ENCODE measurements at places on chromosomes 12 and 14. TPM values are rescaled to one million over a fixed set of nuclear protein-coding genes. Genes with fewer than 3 reads are reported as not detected.

SLC39A2 gene
- 0.36 TPM for total RNA-seq

PTPN21 gene
- total RNA-seq: 0.25 TPM

NEDD8 gene
- 201 TPM for total RNA-seq

NKX2-1 gene
- not detected for total RNA-seq

DNA sequence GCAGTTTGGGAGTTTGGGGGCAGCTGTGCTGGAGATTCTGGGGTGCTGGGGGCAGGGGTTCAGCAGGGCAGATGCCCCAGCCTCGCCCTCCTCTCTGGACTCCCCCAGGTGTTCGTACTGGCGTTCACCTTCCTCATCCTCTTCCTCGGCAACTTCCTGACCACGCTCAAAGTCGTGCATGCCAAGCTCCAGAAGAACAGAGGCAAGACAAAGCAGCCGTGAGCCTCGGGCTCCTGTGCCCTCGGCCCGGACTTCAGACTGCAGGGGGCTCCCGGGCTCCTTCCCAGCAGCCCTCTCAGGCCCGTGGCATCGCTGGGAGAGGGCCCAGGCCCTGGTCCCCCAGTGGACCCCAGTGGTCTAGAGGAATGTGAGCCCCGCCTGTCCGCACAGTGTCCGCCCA lies 18.0 kb downstream of the RHOF start:
- no peak overlapping the region for H3K4me3 ChIP-seq
- H3K27me3 ChIP-seq: no peaks in the 10 kb centered on the region
- no peak overlapping the region for H3K27ac ChIP-seq
- DNase-seq: no peak
- peaks cover 14% of the 10 kb centered on the region for H3K36me3 ChIP-seq

DNA sequence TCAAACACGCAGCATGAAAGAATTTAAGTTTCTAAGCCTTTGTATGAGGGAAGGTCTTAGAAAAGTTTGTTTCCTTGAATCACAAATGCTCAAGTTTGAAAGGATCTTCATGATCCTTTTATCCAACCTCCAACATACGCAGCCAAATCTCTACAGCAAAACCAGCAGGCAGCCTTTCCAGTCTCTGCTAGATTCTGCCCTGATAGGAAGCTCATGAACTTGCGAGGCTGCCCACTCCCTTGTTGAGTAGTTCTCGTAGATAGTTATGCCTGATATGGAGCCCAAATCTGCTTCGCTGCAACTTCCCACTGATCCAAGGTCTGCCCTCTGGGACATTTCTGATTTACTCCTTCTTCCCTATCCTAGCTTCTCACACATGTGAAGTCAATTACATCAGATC lies 272.9 kb downstream of the EGLN3 start:
- no peak overlapping the region for H3K27ac ChIP-seq
- peaks cover 4% of the 10 kb centered on the region for H3K27me3 ChIP-seq
- H3K4me3 ChIP-seq: no peak overlapping the region
- no peak for DNase-seq

DNA sequence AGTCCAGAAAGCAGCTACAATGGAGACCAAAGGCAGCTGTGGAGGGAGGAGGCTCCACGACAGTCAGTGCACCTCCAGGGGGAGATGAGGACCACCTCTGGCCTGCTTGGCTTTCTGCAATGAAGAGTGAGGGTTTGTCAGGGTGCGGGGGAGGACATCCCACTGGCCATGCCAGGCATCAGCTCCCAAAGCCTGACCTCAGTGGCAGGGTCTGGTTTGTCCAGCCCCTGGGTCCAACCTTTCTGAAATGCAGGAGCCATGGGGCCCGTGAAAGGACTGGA lies 35.2 kb downstream of the SLC6A12 start:
- H3K4me3 ChIP-seq: no peak overlapping the region
- H3K27me3 ChIP-seq: peaks cover 24% of the 10 kb centered on the region
- no peak overlapping the region for H3K27ac ChIP-seq
- DNase-seq: no peak
- no peaks in the 10 kb centered on the region for H3K36me3 ChIP-seq

GRCh38 chr12:6072302-6072752 lies 52.1 kb downstream of the VWF start:
- peaks cover 25% of the 10 kb centered on the region for H3K27me3 ChIP-seq
- H3K4me1 ChIP-seq: peaks cover 29% of the 10 kb centered on the region
- no peak for DNase-seq
- no peak overlapping the region for H3K27ac ChIP-seq
- no peak overlapping the region for H3K4me3 ChIP-seq

- no peaks in the 10 kb centered on the region for H3K27me3 ChIP-seq
- no peak for DNase-seq
These were observed 271.4 kb downstream of the BTG1 start for GRCh38 chr12:91874086-91874865.

DNA sequence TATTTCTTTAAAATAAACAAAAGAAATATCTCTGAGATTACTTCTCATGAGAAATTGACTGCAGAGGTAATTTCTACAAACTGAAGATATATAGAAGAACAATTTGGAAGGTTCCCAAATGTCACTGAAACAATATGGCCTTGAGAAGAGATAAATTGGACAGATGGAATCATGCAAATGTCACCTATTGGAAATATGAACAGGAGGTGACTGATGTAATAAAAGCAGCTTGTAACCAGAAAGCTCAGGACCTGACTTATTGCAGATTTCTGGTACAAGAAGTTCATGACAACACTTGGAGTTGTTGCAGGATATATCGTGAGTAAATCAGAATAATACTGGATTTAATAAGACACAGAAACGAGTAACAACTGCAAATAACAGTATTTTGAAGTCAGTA lies 93.3 kb upstream of the TRHDE start:
- no peak for DNase-seq
- H3K36me3 ChIP-seq: no peaks in the 10 kb centered on the region
- no peaks in the 10 kb centered on the region for H3K4me1 ChIP-seq

DNA sequence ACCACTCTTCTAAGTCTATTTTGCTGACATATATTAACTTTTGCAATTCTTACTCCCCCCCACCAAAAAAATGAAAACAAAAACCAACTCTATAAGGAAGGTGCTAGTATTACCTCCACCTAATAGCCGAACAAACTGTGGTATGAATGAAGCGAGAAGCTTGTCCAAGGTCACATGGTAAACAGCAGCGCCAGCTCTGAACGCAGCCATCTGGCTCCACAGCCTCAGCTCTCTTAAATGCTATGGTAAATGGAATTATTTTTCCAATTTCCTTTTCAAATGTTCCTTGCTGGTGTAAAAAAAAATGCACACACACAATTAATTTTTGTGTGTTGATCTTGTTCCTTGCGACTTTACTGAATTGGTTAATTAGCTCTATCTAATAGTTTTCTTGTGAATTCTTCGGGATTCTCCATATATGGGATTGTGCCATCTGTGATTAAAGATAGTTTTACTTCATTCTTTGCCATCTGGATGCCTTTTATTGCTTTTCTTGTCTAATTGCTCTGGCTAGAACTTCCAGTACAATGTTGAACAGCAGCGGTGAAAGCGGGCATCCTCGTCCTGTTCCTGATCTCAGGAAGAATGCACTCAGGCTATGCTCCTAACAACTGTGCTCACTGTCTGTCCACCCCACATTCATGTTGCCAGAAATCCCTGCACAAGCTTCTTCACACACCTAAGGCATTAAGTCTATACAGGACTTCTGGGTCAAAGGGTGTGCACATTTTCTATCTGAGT lies 10.7 kb upstream of the C12orf76 start:
- H3K27ac ChIP-seq: no peak overlapping the region
- H3K36me3 ChIP-seq: no peaks in the 10 kb centered on the region
- no peak for DNase-seq
- H3K4me3 ChIP-seq: no peak overlapping the region
- peaks cover 16% of the 10 kb centered on the region for H3K4me1 ChIP-seq
- no peaks in the 10 kb centered on the region for H3K27me3 ChIP-seq

DNA sequence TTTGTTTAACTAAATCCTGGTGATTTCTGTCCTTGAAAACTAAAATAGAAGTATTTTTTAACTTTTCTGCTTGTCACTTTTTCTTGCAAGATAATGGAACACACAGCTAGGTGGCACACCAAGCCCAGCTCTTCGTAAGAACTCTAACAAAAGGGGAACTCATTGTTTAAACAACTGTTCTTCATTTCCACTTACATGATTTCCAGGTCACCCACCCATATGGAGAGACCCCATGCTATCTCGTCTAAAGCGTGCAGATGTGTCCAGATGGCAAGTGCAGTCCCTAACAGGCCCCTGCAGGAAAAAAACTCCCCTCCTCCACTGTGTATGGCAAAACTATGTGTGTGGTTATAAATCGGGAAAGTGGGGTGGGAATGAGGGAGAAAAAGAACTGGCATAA lies 43.3 kb upstream of the NT5DC3 start:
- DNase-seq: no peak
- H3K36me3 ChIP-seq: no peaks in the 10 kb centered on the region
- H3K4me1 ChIP-seq: peaks cover 26% of the 10 kb centered on the region
- H3K27me3 ChIP-seq: no peaks in the 10 kb centered on the region
- H3K4me3 ChIP-seq: no peak overlapping the region

- no peak overlapping the region for H3K4me3 ChIP-seq
- no peak for DNase-seq
- H3K36me3 ChIP-seq: no peaks in the 10 kb centered on the region
- H3K27ac ChIP-seq: no peak overlapping the region
These were observed 8.2 kb upstream of the ZNF740 start for GRCh38 chr12:53172352-53172751.

- H3K36me3 ChIP-seq: no peaks in the 10 kb centered on the region
- no peak overlapping the region for H3K4me3 ChIP-seq
- no peaks in the 10 kb centered on the region for H3K27me3 ChIP-seq
- no peak for DNase-seq
- H3K27ac ChIP-seq: no peak overlapping the region
These were observed 22.0 kb downstream of the POU6F1 start for GRCh38 chr12:51195841-51196240.

DNA sequence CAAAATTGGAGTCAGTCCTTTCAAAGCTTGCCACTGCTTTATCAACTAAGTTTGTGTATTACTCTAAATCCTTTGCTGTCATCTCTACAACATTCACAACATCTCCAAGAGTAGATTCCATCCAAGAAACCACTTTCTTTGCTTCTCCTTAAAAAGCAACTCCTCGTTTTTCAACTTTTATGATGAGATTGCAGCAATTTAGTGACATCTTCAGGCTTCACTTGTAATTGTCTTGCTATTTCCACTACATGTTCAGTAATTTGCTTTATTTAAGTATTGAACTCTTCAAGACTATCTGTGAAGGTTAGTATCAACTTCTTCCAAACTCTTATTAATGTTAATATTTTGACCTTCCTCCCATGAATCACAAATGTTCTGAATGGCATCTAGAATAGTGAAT lies 747.9 kb downstream of the TMTC2 start:
- H3K36me3 ChIP-seq: peaks cover 2% of the 10 kb centered on the region
- H3K4me1 ChIP-seq: no peaks in the 10 kb centered on the region
- DNase-seq: no peak
- no peaks in the 10 kb centered on the region for H3K27me3 ChIP-seq
- H3K4me3 ChIP-seq: no peak overlapping the region
- H3K27ac ChIP-seq: no peak overlapping the region
